NCI-H1092 treated with DMSO at 0.1 percent for 48 hours (cell line): ENCODE measurements at places on chromosomes 6 and 20.

- peak; percentile 76 for DNase-seq
Observed at GRCh38 chr6:109236115-109237076, 141.1 kb downstream of the CEP57L1 start.

GRCh38 chr6:107154131-107154800 lies 39.0 kb upstream of the BEND3 start:
- DNase-seq: peak; percentile 95

- DNase-seq: no peak
Observed at GRCh38 chr20:23214903-23215302, 128.8 kb upstream of the CD93 start.

- DNase-seq: no peak
Observed at GRCh38 chr20:11117808-11118528, 444.2 kb upstream of the JAG1 start.

DNA sequence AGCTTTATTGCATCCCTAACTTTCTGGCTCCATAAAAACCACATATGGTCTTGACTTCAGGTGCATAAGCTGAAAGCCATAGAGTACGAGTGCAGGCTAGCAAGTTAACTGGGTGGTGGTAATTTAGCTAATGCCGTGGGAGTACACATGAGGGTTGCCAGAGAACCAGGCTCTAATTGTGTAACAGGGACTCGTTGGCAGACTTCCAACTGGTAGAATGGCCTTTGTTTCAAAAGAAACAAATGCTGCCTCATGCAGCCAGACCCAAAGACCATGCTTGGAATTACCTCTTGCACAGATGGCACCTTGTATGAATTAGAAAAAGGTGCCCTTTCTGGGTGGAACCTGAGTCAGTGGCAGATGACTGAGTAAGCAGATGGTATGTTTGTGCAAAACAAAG lies 73.2 kb downstream of the LY86 start:
- DNase-seq: peak; percentile 22

DNA sequence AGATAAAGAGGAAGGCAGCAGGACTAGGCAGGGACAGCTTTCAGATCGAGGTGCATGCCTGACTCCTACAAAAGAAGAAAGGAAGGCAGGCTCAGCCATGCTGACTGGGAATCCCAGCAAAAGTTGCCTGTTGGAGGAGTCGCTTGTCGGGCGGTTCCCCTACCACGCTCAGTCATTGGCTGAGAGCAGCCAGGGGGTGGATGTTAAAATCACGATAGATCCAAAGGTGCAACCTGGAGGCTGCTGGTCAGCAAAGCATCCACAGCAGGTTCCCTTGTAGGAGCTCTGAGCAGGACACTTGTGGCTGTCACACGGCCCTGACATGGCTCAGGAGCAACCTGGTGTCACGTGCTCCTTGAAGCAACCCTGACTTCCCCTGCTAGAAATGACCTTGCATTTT lies 74.6 kb downstream of the ISM1 start:
- DNase-seq: no peak
